NCI-H2227 treated with DMSO at 0.1 percent for 48 hours (cell line): ENCODE measurements at places on chromosomes 6 and 20.

- no peak for DNase-seq
These were observed 66.1 kb downstream of the CD24 start for GRCh38 chr6:106908386-106908840.

- no peak for DNase-seq
These were observed 22.2 kb upstream of the ATXN1 start for GRCh38 chr6:16783509-16783908.

- no peak for DNase-seq
These were observed 33.2 kb downstream of the ADA start for GRCh38 chr20:44618318-44618731.

DNA sequence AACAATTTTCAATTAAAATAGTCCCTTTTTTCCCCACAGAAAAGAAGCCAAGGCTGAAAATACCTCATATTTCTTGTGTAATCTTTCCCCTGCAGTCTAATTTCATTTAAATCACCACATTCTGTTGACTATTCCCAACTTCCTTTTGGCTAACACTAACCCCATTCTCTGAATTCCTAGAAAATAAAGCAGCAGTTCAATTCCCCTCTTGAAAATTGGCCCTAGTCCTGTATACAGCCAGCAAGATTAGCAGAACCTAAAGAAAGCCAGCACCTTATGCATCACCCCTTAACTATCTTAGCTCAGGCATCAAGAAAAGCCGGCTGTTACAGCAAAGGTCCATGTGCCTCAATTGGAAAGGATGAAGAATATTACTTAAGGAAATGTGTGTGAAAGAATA is 69.7 kb downstream of the MDN1 start:
- no peak for DNase-seq
